ENCODE measurements at places on chromosomes 4 and X.

DNA sequence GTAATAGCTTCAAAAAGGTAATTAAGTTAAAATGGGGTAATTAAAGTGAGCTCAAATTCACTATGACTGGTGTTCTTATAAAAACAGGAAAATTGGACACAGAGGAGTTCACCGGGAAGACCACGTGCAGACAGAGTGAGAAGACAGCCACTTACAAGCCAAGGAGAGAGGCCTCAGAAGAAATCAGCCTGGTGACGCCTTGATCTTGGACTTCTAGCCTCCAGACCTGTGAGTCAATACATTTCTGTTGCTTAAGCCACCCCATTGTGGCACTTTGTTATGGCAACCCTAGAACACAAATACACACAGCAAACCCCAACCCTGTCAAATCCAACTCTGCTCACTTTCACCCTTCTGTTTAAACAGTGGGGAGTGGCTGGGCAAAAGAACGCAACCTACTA lies 4.1 kb upstream of the CD38 start:
- no peak for DNase-seq

DNA sequence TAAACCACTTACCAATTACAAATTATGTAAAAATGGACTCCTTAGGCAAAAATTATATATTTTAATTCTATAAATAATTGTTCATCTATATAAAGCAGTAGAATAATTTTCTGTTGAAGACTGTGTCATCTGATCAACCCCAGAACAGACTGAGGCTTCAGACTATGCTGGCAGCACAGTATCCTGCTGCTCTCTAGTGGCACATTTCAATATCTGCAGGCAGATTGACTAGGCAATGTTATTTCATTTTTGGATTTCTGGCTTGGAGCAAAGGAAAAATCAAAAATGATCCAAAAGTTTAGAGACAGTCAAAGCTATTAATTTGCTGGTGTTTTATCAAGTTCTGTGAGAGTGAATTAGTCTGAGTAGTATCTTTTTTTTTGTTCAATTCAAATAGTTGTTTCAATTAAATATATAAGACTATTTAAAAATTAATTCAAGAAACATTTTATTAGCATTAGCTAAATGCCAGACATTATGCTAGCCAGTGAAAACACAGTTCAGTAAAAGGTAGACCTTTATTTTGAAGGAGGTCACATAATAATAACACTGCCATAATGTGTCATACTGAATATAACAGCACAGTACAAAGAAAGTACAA lies 21.3 kb upstream of the SULT1E1 start:
- DNase-seq: no peak

GRCh38 chr4:117702353-117702752 lies 331.9 kb upstream of the NDST3 start:
- no peak for DNase-seq

DNA sequence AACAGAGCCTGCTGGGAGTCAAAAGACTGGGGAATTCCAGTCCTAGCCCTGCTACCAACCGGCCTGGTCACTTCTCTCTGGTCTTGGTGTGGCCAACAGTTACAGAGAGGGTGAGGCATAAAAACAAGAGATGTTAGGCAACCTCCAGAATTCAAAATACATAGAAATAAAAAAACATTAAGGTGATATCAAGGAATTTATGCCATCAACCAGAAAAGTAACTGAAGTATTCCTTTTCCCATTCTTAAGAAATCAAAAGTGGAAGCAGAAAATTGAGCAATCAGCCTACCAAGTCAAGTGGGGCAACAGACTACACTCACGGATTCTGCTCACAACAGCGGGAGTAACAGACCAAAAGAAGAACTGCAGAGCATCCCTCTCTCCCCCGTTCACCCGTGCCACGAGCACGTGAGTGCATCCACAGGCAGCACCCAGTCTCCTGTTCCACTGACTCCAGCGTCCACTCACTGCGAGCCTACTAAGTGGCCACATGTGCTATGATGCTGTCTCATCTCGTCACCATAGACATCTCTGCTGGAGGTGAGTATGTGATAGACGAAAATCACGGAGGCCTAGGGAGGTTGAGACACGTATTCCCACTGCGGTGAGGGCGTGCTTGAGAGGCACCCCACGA lies 29.3 kb downstream of the AFAP1 start:
- no peak for DNase-seq

- DNase-seq: no peak
Observed at GRCh38 chrX:9745417-9746115, 20.1 kb downstream of the GPR143 start.

GRCh38 chr4:185219551-185220344 lies 10.3 kb downstream of the SNX25 start:
- DNase-seq: peak; percentile 64

- no peak for DNase-seq
Observed at GRCh38 chr4:43244688-43245382, 352.3 kb downstream of the GRXCR1 start.

DNA sequence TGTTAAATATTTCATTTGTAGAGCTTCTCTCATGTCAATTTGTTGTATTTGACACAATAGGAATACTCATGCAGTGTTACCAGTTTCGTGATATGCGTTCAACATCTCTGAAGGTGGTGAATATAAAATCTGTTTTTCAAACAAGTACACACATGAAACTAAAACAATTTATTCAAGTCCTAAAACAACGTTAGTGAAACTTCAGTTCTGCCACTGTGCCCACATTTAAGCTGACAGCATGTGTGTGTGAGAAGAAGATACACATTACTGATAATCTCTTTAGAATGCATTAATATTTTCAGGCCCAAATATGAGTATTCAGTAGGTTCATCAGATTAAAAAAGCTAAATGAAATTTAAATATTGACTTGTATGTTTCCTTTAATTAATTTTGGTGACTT lies 21.7 kb downstream of the GAB1 start:
- DNase-seq: no peak

DNA sequence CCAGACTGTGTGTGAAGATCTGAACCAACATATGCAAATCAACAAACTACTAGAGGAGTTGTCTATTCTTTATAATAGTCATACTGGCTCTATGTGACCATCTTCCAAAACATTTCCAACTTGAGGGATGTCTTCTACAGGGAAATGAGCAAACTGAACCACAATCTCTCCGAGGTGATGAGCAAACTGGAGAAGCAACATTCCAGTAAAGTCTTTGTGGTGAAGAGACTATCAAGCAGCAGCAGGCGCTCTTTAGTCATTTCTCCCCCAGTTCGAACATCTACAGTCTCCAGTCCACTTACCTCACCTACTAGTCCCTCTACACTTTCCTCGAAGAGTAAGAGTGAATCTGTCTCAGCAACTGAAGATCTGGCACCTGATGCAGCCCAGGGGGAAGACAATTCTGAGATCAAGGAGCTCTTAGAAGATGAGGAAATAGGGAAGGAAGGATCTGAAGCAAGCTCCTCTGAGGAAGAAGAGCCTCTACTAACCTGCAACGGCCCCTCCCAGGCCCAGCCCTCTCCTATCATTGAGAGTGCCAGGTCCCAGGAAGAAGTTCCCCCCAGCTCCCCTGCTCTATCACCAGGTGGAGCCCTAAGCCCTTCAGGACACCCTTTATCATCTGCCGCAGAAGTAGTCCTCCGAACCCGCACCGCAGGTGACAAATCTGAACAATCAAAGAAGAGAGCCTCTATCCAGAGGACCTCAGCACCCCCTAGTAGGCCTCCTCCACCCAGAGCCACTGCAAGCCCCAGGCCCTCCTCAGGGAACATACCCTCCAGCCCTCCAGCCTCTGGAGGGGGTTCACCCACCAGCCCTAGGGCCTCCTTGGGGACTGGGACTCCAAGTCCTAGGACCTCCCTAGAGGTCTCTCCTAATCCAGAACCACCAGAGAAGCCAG lies 98.1 kb downstream of the HNRNPD start:
- DNase-seq: no peak

Data from ascending aorta (tissue), 2 donors.